ENCODE measurements at places on chromosomes 11 and 22. TPM values are rescaled to one million over a fixed set of nuclear protein-coding genes. Genes with fewer than 3 reads are reported as not detected.

Gene TBX10
- total RNA-seq, result not detected

Gene RFPL1
- total RNA-seq, result not detected

Gene CHRM1
- 0.07 TPM for total RNA-seq

Gene TENM4
- total RNA-seq, result 0.11 TPM

Gene INTS4
- 16.0 TPM for total RNA-seq

Gene CD3E
- not detected for total RNA-seq

Gene IL10RA
- 0.07 TPM for total RNA-seq

Gene APOA4
- total RNA-seq, result not detected

Gene ZNF280B
- 1.1 TPM for total RNA-seq

Gene BIRC3
- total RNA-seq, result 51.8 TPM

Gene APOL3
- 0.05 TPM for total RNA-seq

Gene KCNQ1
- 0.66 TPM for total RNA-seq

Gene CLDN25
- not detected for total RNA-seq

Gene E2F8
- 5.8 TPM for total RNA-seq

Gene NXPE4
- total RNA-seq, result not detected

Gene SNX32
- total RNA-seq, result 0.08 TPM

Gene SLC22A12
- total RNA-seq, result not detected

Gene MS4A1
- not detected for total RNA-seq

Gene RNH1
- total RNA-seq, result 178 TPM

Gene SCUBE2
- 0.29 TPM for total RNA-seq

Gene CRACR2B
- 6.4 TPM for total RNA-seq

Gene SLC17A6
- not detected for total RNA-seq

Gene C11orf91
- 1.2 TPM for total RNA-seq

Gene SCO2
- 3.9 TPM for total RNA-seq

Gene MMP8
- not detected for total RNA-seq

Gene CRYBA4
- not detected for total RNA-seq

Gene ACER3
- total RNA-seq, result 15.0 TPM

Gene CDC42EP2
- 19.2 TPM for total RNA-seq

Gene DERL3
- 0.42 TPM for total RNA-seq

Gene VPREB1
- not detected for total RNA-seq

Gene KRTAP5-7
- total RNA-seq, result not detected

Gene UPK3A
- total RNA-seq, result not detected

Gene UBASH3B
- 31.4 TPM for total RNA-seq
